Thyroid gland (tissue), 4 donors: ENCODE measurements at places on chromosomes 7 and 10. TPM values are rescaled to one million over a fixed set of nuclear protein-coding genes. Genes with fewer than 3 reads are reported as not detected.

LIPF gene
- total RNA-seq = not detected

- peaks cover 19% of the 10 kb centered on the region for H3K27me3 ChIP-seq
- H3K27ac ChIP-seq = no peak overlapping the region
- H3K4me1 ChIP-seq = peaks cover 26% of the 10 kb centered on the region
- no peak overlapping the region for H3K4me3 ChIP-seq
Observed at GRCh38 chr7:128911423-128912031, 1.0 kb upstream of the KCP start.

- no peak for DNase-seq
- no peaks in the 10 kb centered on the region for H3K27me3 ChIP-seq
- H3K4me3 ChIP-seq = no peak overlapping the region
- no peaks in the 10 kb centered on the region for H3K4me1 ChIP-seq
- H3K36me3 ChIP-seq = no peaks in the 10 kb centered on the region
- H3K27ac ChIP-seq = no peak overlapping the region
Observed at GRCh38 chr10:127887541-127888415, 5.0 kb downstream of the CLRN3 start.

TAS2R38 gene
- not detected for total RNA-seq

GRCh38 chr10:133458710-133459453 is 5.1 kb downstream of the SCART1 start:
- no peaks in the 10 kb centered on the region for H3K27me3 ChIP-seq
- H3K4me3 ChIP-seq = no peak overlapping the region

DNA sequence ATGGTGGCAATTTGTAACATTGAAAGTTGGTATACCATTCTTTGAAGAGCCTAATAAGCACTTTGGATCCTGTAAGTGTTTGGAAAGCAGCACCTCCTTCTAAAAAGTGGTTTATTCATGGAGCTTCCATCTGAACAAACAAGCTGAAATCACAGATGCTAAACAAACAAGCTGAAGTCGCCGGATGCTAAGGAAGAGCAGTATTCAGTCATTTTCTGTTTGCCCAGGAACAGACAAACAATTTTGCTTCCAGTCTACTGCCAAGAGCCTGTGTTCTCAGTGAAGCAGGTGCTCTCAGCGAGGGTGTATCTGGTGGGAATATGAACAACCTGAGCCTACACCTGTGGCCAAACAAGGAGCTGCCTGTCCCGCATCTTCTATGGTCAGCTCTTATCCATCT is 6.3 kb downstream of the COL28A1 start:
- H3K27ac ChIP-seq = no peak overlapping the region
- no peaks in the 10 kb centered on the region for H3K36me3 ChIP-seq
- peak; percentile 25 for DNase-seq
- no peaks in the 10 kb centered on the region for H3K27me3 ChIP-seq
- H3K4me1 ChIP-seq = no peaks in the 10 kb centered on the region

- peak overlapping the region; percentile 33 for H3K4me3 ChIP-seq
- peak; percentile 26 for DNase-seq
- H3K27me3 ChIP-seq = no peaks in the 10 kb centered on the region
- H3K36me3 ChIP-seq = no peaks in the 10 kb centered on the region
- H3K4me1 ChIP-seq = peaks cover 3% of the 10 kb centered on the region
Observed at GRCh38 chr7:148883266-148884048, 634 bp downstream of the EZH2 start.

- H3K4me3 ChIP-seq = no peak overlapping the region
- no peak overlapping the region for H3K27ac ChIP-seq
- DNase-seq = no peak
- no peaks in the 10 kb centered on the region for H3K36me3 ChIP-seq
- no peaks in the 10 kb centered on the region for H3K4me1 ChIP-seq
- no peaks in the 10 kb centered on the region for H3K27me3 ChIP-seq
Observed at GRCh38 chr7:133344275-133344674, 91.4 kb downstream of the EXOC4 start.

AKR1D1 gene
- not detected for total RNA-seq

DNA sequence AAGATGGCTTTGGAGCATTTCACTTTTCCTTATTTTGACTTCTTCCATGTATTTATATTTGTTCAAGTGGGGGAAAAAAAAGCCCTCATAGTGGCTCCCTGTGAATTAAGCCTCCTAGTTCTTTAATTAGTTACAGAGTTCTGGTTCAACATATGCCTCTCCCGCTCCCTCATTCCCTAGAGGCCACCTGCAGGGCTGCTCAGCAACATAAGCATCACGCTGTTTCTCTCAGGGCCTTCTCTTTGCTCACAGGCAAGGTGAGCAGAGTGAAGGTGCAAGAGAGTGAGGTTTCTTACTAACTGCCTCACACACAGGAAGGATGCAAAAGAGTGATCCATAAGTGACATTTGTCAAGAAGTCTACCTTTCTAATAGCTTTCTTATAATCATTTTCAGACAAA is 196.7 kb downstream of the SEMA3E start:
- H3K4me1 ChIP-seq = no peaks in the 10 kb centered on the region
- no peak overlapping the region for H3K4me3 ChIP-seq
- no peak for DNase-seq
- no peak overlapping the region for H3K27ac ChIP-seq
- no peaks in the 10 kb centered on the region for H3K27me3 ChIP-seq
- H3K36me3 ChIP-seq = no peaks in the 10 kb centered on the region

GRCh38 chr10:87707254-87707653 is 47.6 kb downstream of the PAPSS2 start:
- H3K27ac ChIP-seq = no peak overlapping the region
- H3K36me3 ChIP-seq = no peaks in the 10 kb centered on the region
- no peak overlapping the region for H3K4me3 ChIP-seq
- no peaks in the 10 kb centered on the region for H3K4me1 ChIP-seq

DNA sequence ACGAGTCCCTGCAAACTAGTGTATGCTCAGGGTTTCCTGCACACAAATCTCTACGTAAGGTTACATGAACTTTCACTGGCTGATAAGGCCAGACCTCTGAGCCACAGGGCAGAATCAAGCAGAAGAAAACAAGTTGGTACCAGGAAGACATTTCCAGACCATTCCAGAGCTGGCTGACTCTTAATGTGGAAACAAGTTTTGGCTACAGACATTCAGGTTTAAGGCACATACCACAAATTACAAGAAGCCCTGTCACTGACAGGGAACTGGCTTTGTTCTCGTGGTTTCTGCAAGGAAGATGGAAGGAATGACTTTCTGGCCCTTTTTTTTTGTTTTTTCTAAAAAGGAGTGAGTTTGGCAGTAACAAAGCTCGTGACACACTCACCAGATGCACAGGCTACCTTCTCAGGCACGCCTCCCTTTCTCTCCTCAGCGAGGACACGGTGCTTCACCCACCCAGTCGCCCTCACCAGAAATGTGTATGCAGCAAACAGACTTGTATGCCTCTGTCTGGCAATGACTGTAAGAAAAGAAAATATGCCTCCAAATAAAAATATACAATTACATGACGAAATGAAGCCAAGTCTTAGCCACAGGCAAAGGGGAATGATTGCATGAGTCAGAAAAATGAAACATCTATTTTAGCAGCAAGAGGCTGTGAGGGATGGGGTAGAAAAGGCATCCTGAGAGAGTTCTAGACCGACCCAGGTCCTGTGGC is 22.6 kb downstream of the PLAC9 start:
- H3K27ac ChIP-seq = peak overlapping the region; percentile 48
- peaks cover 24% of the 10 kb centered on the region for H3K4me1 ChIP-seq
- no peaks in the 10 kb centered on the region for H3K27me3 ChIP-seq
- H3K4me3 ChIP-seq = no peak overlapping the region
- peaks cover 42% of the 10 kb centered on the region for H3K36me3 ChIP-seq

DNA sequence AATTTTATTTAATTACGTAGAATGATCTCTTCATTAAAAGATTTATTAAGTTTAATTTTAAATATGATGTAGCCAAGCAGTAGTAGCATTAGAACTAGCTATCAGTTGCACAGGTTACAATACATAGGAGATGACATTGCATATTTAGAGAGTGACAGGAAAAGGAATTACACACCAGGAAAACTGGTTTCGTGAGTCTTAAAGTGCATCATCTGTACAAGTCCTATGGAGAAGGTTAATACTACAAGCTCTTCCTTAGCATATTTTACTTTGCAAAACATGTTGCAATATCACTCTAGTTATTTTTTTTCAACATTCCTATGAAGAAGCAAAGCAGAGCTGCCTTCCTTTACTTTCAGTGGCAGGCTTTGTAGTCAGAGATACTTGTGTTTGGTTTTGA is 20.2 kb upstream of the SEM1 start:
- H3K4me1 ChIP-seq = no peaks in the 10 kb centered on the region
- DNase-seq = no peak
- no peak overlapping the region for H3K4me3 ChIP-seq

GRCh38 chr10:82245906-82246560 is 371.0 kb downstream of the NRG3 start:
- H3K4me3 ChIP-seq = no peak overlapping the region
- no peaks in the 10 kb centered on the region for H3K4me1 ChIP-seq
- no peak for DNase-seq
- H3K36me3 ChIP-seq = no peaks in the 10 kb centered on the region

DNA sequence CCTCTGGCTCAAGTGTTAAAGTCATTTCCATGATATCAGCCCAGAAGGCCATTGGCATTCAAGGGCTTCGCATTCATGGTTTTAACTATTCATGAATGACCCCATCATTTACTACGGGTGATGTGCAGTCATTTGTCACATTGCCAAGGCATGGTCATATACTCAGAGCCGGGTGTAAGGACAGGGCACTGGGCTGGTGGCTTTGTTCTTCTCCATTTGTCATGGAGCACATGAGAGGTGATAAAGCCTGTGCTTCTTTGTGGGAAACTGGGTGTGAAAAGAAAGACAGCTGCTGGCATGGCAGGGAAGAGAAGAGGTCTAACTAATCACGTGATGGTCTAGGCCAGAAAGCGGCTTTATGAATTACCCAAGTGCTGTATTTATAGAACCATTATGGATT is 132.2 kb upstream of the PLXNA4 start:
- H3K4me1 ChIP-seq = no peaks in the 10 kb centered on the region
- H3K4me3 ChIP-seq = no peak overlapping the region
- H3K36me3 ChIP-seq = no peaks in the 10 kb centered on the region
- H3K27me3 ChIP-seq = no peaks in the 10 kb centered on the region

GRCh38 chr10:62348029-62348428 is 26.1 kb upstream of the ZNF365 start:
- H3K36me3 ChIP-seq = no peaks in the 10 kb centered on the region
- no peaks in the 10 kb centered on the region for H3K4me1 ChIP-seq
- H3K27ac ChIP-seq = no peak overlapping the region
- DNase-seq = no peak
- H3K27me3 ChIP-seq = no peaks in the 10 kb centered on the region

DNA sequence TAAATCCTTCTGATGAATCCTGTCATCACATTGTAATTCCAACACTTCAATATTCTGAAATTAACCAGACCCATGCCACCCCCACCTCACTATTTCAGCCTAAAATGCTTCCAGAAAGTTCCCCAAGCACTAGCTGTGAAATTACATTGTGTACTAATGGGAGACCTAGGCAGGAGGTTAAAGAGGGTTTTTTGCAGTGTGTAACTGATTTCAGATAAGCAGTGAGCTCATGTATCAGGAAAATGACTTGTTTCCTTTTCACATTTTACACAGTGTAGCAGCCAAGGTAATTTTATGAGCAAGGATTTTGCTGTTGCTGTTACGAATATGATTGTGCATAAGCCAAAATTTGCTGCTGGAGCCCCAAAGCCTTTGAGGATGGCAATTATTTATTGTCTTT is 129.0 kb downstream of the INHBA start:
- H3K36me3 ChIP-seq = no peaks in the 10 kb centered on the region
- H3K4me1 ChIP-seq = no peaks in the 10 kb centered on the region
- DNase-seq = no peak
- no peaks in the 10 kb centered on the region for H3K27me3 ChIP-seq

DNA sequence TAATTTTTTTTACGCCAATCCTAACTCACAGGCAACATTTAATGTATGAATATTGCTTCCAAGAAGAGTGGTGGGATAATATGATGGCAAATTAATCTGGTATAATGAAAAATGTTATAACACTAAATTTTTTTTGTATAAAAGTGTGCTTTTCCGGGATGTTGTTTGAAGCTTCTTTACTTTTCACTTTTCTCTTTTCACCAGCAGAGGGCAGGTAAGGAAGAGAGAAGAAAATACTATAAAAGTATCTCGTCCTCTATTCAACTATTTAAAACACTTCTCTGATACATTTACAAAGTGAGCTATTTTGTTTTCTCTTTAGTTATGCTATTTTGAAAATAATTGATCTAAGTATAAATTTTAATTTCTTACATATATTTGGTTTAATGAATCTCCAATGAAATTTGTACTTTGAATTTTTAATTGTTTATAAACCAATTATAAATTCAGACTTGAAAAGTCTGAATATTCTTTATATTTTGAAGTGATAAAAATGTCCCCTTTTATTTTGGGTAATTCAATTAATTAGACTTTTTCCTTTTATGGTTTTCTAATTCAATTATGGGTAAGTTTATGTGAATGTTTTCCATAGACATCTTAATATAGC is 20.7 kb upstream of the CFTR start:
- no peak for DNase-seq
- no peaks in the 10 kb centered on the region for H3K36me3 ChIP-seq
- no peaks in the 10 kb centered on the region for H3K4me1 ChIP-seq
- no peak overlapping the region for H3K4me3 ChIP-seq
- no peak overlapping the region for H3K27ac ChIP-seq

DNA sequence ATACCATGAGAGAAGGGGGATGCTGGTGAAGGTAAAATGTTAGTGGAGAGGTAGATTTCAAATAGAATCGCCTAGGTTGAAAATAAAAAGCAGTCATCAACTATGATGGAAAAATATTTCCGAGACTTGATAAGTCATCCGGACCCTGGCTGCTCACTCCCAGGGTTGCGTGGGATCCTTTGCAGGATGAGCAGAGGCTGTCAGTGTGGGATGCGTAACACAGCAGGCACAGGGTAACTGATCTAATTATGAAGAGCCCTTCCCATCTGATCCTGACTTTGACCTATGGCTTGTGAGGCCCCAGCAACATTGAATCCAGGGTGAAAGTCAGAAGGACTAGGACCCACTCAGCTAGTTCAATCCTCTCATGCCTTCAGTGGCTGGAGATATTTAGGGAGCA is 236.9 kb downstream of the DPP6 start:
- no peaks in the 10 kb centered on the region for H3K4me1 ChIP-seq
- no peak overlapping the region for H3K27ac ChIP-seq
- no peak overlapping the region for H3K4me3 ChIP-seq
- H3K36me3 ChIP-seq = no peaks in the 10 kb centered on the region
- no peak for DNase-seq
- H3K27me3 ChIP-seq = no peaks in the 10 kb centered on the region

- DNase-seq = no peak
- no peak overlapping the region for H3K27ac ChIP-seq
- no peaks in the 10 kb centered on the region for H3K27me3 ChIP-seq
- no peaks in the 10 kb centered on the region for H3K36me3 ChIP-seq
- no peak overlapping the region for H3K4me3 ChIP-seq
Observed at GRCh38 chr10:116113721-116114501, 159.1 kb downstream of the GFRA1 start.

ABCF2 gene
- total RNA-seq = 23.8 TPM
